ENCODE measurements at places on chromosomes 1 and 21. TPM values are rescaled to one million over a fixed set of nuclear protein-coding genes. Genes with fewer than 3 reads are reported as not detected.

- peak; percentile 76 for DNase-seq
Measured at GRCh38 chr1:24463776-24464735, 38.6 kb upstream of the RCAN3 start.

- no peak for DNase-seq
Measured at GRCh38 chr1:10637400-10637799, 159.0 kb downstream of the CASZ1 start.

DNA sequence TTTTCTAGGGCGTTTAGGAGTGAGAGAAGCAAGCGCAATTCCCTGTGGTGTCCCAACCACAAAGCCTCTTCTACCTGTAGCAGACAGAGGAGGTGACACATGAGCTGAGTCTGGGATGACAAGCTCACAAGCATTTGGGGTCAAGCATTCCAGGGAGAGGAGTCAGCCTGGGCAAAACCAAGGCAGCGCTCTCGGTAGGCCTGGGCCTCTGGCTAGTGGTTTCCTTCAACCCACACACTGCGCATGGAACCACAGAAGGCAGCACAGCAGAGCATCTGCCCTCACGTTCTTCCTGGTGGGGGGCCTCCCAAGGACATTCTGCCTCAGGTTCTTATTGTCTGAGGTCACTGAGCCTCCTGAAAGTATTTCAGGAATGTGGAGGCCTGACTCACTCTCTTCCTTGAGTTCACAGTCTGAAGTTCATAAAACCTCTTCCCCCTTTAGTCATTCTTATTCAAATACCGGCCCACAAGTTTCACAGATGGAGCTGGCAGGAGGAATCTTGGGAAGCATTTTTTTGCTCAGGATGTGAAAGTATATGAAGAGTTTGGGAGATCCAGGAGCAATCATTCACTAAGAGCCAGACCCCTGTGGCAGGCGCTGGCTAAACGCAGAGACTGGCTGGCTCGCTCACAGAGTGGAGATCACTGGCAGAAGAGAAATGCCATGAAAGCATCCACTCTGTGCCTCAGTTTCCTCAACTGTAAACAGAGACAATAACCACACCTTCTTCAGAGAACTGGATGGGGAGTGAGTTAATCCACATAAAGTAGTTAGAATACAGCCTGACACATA is 26.8 kb downstream of the CCN1 start:
- peak; percentile 99 for DNase-seq

DNA sequence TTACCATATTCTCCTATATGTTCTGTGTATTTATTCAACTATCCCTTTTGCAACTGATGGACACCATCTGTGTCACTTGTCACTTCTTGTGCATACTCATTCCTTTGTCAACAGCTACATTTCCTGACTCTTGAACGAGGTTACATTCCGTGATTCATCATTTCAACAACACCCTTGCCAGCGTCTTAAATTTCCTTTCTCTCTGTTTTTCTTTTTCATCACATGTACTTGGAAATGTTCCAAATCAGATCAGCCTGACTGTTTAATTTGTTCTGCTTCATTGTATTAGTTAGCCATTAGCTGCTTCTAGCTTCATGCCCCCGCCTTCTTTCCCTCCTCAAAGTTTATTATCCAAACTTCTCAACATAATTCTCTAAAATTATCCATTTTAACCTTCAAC is 173.0 kb downstream of the ADGRL4 start:
- peak; percentile 72 for DNase-seq

- peak; percentile 40 for DNase-seq
Measured at GRCh38 chr1:155081472-155082300, 3.0 kb downstream of the EFNA3 start.

OLFM3 gene
- not detected for total RNA-seq

IL12RB2 gene
- not detected for total RNA-seq

CNR2 gene
- not detected for total RNA-seq

KANK4 gene
- total RNA-seq = 0.25 TPM

GRCh38 chr1:24540906-24541710 is 14.8 kb upstream of the NCMAP start:
- peak; percentile 80 for DNase-seq

DNA sequence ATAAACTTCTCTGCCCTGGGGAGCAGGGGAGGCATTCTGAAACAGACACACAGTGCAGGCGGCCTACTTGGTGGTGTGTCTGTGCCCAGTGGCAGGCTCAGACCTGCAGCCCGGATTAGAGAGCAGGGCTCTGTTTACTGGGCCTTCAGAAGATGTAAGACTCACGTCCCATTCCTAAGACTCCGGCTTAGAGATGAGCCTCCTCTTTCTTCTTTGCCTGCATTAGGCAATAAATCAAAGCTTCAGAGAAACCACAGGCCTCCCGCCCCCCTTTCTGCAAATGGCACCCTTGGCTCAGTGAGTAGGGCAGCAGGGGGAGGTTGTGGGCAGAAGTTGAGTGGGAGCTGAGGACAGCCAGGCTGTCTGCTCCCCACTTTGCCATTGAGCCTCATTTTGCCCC is 35.8 kb downstream of the LGR6 start:
- no peak for DNase-seq

GRCh38 chr1:2556678-2557481 is 709 bp downstream of the TNFRSF14 start:
- no peak for DNase-seq

- no peak for DNase-seq
Measured at GRCh38 chr1:184610876-184611595, 143.6 kb downstream of the EDEM3 start.

GRCh38 chr1:38923607-38924006 is 18.0 kb downstream of the RHBDL2 start:
- DNase-seq = no peak

ALPL gene
- total RNA-seq = not detected

MYCL gene
- 0.32 TPM for total RNA-seq

DNA sequence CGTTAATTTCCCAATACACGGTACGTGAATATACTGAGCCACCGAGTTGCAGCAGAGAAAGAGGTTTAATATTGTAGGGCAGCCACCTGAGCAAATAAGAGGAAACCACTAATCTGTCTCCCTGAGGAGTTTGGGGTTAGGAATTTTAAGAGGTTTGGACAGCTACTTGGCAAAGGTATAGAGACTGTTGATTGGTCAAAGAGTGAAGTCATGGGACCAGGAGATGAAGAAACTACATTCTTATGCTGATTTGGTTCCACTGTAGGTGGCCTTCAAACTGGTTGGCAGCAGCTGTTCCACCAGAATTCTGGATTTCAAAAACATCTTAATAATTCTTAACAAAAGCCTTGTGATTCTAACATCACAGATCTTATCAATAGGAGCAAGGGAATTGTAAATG is 485.4 kb upstream of the PRMT6 start:
- no peak for DNase-seq

DNA sequence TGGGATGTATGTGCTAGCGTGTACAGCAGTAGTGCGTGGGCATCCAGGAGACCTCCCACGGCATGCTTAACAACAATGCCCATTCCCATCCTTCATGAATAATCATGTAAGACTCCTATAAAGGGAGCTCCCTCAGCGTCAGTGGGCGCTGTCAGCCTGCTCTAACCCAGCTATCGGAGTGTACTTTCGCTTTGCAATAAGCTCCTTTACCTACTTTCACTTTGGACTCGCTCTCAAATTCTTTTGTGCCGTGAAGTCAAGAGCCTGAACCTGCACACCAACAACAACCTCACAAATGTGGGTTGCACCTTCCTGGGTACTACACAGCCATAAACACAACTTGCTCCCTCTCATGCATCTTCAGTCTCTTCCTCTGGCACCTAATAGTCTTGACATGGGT is 114.8 kb upstream of the PAXBP1 start:
- no peak for DNase-seq

DNA sequence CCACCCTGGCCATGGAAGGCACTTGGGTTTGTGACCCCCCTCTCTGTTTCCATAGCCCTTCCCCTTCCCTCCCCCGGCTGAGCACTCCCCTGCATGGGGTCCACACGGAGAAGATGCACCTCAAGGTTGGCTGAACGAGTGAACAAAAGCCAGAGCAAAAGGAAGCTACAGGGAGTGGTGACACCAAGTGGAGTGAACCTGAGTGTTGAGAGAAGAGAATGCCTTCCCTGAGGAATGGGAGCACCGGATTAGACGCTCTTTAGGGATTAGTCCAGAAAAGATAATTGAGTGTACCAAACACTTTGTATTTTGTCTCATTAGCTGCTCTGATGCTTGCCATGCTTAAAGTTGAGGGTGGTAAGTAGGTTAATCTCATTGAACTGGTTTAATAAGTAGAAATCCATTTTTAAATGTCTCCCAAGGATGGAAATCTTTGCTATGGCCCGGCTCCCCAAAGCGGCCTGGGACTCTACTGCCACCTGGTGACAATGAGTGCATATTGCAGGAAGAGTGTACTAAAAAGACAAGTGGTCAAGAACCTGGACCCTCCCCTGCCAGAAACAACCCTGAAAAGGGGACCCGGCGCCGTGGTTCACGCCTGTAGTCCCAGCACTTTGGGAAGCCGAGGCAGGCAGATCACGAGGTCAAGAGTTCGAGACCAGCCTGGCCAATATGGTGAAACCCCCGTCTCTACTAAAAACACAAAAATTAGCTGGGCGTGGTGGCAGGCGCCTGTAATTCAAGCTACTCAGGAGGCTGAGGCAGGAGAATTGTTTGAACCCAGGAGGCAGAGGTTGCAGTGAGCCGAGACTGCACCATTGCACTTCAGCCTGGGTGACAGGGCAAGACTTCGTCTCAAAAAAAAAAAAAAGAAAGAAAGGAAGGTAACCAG is 150.6 kb upstream of the ZC3H12A start:
- no peak for DNase-seq

RIMS3 gene
- total RNA-seq = not detected

GRCh38 chr1:228006786-228007048 is at the start of gene WNT3A:
TSS of gene WNT3A (plus strand) at chr1:228006998. CDS start at chr1:228007129, 131 bp downstream.
- DNase-seq = no peak

DNA sequence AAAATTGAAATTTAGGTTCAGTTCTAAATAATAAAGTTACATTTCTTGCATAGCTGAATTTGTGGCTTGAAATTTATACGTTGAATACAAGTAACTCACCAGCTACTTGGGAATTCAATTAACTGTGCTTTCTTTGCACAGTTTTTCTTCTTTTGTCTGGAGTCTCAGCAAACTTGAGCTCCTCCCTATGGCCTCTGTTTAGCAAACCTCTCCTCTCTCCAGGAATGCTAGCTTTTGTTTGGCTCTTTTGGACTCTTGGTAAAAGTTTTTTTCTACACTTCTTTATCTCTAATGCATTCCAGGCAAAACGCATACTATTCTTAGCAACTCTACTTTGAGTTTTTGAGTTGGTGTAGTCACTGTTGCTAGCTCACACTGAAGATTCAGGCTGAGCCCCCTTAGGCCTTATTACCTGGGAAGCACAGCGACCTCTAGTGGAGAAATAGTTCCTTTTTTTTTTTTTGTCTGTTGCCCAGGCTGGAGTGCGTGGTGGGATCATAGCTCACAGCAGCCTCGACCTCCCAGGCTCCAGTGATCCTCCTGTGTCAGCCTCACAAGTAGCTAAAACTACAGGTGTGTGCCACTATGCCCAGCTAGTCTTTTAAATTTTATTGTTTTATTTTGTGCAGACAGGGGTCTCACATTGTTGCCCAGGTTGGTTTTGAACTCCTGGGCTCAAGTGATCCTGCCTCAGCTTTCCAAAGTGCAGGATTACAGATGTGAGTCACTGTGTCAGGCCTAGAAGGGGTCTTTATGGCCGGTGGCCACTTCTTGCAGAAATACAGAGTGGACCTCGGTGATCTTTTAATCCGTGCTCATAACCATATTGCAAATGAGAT is 61.7 kb downstream of the CASQ2 start:
- DNase-seq = peak; percentile 61

RNU1-1 gene
- under 0.01 TPM for total RNA-seq

GPR89B gene
- 20.8 TPM for total RNA-seq

DNA sequence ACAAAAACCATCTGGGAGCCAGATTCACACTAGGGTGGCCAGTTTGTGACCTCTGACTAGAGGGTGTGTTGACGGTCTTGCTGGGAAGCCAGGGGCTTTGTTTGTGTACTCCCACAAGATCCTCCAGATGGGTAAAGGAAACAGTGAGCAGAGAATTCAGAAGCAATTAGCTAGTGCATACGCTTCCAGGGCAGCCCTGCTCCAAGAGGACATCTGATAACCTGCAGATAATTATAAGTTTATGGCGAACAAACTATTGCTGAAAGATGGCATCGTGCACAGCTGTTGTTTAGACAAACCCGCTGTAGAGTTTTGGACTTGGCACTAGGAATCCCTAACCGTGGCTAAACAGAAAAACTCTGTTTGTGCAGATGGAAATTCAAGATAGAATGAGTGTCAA is 326.4 kb downstream of the TGFB2 start:
- DNase-seq = no peak

DNA sequence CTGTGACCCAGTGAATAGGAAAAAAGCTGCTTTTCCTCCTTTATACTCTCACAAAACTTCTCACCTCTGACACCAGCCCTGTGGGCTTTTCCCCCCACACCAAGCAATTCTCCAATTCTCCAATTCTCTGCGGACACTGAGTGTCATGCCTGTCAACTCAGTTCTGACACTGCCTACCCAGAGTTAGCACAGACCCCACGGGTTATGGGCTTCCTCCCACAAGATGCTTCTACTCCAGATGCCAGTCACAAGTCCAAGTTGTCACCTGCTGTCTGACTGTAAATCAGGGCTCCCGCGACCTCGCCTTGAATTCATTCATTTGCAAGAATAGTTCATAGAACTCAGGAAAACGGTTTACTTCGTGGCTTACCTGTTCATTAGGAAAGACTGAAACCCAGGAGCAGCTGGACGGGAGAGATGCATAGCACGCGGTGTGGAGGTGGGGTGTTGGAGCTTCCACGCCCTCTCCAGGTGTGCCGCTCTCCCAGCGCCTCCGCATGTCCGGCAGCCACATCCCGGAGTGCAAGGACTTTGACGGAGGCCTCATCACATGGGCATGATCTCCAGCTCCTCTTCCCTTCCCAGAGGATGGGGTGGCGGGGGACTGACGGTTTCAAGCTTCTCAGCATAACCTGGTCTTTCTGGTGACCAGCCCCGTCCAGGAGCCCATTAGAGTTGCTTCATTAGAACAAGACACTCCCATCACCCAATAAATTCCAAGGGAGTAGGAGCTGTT is 154.7 kb downstream of the PGBD5 start:
- DNase-seq = no peak

GRCh38 chr1:66767626-66768025 is 15.4 kb downstream of the DYNLT5 start:
- no peak for DNase-seq

DNA sequence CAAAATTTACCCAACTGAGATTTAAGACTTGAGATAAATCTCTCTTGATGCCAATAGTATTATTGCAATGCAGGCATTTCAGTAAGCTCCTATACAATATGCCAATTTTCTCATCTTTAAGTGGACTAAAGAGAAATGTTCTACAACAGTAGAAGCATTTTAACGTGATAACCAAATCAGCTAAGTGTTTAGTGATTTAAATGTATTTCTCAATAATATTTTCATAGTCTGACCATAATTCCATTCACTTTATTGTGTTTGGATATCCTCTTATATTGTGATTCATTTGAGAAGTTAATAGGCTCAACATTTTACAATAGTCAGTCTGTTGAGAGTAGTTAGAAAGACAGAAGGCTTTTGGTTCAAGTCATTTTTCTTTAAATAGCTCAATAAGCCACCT is 44.6 kb upstream of the DR1 start:
- DNase-seq = no peak

DYRK1A gene
- total RNA-seq = 41.3 TPM

- DNase-seq = peak; percentile 88
Measured at GRCh38 chr1:204254031-204254661, 40.4 kb upstream of the GOLT1A start.

- DNase-seq = no peak
Measured at GRCh38 chr1:168304865-168305264, 24.2 kb downstream of the TBX19 start.

All from GM23248 (cell line).